ENCODE measurements at places on chromosomes 11 and 22. TPM values are rescaled to one million over a fixed set of nuclear protein-coding genes. Genes with fewer than 3 reads are reported as not detected.

GRCh38 chr11:92848578-92848977 lies 120.9 kb upstream of the MTNR1B start:
- no peak for DNase-seq

- no peak for DNase-seq
Observed at GRCh38 chr11:71103266-71103665, 149.1 kb downstream of the SHANK2 start.

DNA sequence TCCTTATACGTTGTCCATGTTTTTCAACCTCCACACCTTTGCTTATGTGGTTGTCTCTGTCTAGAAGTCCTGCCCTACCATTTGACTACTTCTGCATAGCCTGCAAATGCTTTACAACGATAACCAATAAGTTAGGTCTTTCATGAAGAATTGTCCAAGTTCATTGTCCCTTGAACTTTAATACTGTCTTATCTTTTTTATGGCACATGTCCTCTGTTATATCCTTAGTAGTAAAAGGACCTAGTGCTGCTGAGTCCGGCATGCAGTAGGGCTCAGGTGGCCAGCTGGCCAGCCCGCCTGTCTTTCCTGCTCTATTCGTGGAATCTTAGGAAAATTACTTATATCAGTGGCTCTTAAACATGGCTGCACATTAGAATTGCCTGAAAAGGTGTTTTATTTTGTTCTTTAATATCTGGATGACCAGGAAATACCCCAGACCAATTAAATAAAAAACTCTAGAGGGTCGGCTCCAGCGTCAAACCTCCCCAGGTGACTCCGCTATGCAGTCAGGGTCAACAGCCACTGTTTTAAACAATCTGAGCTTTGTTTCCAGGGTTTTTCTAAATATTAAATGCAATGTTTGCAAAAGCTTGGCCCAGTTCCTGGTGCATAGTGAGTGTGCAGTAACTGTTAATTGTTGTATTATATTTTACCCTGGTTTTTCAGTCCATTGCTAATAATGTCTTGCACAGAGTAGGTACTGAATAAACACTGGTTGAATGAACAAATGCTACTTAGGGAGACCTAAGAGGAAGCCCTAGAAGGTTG lies 64.6 kb upstream of the SESN3 start:
- no peak for DNase-seq

DNA sequence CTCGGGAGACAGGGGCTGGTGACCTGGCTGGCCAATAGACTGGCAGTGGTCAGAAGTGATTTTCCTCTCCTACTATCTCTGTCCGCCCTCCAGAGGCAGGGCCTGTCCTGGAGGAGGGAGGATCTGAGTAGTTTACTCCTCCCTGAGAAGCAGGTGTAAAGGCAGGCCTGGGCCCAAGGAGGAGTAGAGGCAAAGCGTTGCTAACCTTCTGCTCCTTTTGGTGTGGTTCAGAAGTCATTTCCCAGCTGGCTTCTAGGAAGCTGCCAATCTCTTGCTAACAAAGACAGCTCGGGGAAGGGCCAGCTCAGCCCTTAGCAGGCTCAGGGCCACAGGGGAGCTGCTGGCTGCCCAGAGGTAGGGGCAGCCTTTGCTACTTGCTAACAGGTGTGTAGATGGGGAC lies 151.1 kb upstream of the NECTIN1 start:
- no peak for DNase-seq

GRCh38 chr11:34899633-34900016 lies 16.6 kb downstream of the APIP start:
- no peak for DNase-seq

DNA sequence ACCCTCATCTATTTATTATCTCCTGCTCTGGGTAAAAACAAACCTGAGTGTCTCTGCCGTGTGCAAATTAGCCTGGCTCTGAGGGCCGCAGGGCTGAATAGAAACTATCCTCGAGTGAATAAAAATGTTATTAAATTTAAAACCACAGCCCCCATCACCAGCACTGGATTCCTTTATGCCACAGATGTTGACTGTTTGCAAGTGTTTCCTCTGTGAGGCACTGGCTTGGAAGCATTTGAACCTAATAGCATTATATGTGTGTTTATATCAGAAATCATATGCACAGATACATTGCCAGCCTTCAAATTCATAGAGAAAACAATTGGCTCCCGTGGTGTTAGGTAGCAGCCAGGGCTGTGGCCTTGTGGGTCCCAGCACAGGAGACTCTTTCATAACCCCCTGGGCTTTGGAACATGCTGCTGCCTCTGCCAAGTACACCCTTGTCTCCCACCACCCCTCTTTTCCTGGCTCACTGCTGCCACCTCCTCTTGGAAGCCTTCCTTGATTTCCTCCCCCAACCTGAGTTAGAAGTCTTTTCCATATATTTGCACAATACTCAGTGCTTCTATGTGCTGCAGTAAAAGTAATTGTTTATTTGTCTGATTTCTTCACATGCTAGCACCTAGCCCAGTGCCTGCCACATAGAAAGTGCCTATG lies 294.4 kb downstream of the DDX10 start:
- no peak for DNase-seq

DNA sequence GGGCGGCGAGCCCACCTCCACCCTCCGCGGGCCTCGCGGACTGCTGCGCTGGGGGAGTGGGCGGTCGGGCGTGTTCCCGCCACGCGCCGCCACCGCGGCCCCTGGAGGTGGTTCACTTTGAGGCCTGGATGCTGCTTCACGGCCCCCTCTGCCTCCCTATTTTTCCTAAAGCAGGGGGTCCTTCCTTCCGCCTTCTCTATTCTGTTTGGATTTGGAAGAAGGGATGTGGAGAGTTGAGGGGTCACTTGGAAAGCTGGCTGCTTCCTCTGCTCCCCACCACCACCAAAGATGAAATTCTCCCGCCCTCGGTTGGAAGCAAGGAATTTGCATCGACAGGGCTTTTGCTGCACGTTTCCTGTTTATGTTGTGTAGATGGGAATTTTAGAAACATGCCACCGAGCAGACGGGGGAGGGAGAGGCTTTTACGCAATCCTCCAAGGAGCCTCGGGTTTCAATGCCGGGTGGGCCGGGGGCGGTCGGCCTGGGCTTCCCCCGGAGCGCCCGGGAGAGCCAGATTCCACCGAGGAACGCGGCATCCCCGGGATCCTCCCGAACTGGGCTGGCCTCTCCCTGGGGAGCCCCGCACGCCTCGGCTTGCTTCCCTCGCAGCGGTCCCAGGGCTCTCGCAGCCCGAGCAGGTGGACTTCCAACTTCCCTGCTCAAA lies 403 bp upstream of the SBF2 start:
- no peak for DNase-seq

GRCh38 chr11:86209806-86210657 lies 34.5 kb upstream of the EED start:
- DNase-seq = no peak

- DNase-seq = no peak
Observed at GRCh38 chr11:34148504-34149165, 43.2 kb downstream of the NAT10 start.

GRCh38 chr22:46238541-46238940 lies 11.6 kb downstream of the CDPF1 start:
- DNase-seq = peak; percentile 47

- DNase-seq = no peak
Observed at GRCh38 chr11:3004481-3004880, 12.4 kb upstream of the NAP1L4 start.

DNA sequence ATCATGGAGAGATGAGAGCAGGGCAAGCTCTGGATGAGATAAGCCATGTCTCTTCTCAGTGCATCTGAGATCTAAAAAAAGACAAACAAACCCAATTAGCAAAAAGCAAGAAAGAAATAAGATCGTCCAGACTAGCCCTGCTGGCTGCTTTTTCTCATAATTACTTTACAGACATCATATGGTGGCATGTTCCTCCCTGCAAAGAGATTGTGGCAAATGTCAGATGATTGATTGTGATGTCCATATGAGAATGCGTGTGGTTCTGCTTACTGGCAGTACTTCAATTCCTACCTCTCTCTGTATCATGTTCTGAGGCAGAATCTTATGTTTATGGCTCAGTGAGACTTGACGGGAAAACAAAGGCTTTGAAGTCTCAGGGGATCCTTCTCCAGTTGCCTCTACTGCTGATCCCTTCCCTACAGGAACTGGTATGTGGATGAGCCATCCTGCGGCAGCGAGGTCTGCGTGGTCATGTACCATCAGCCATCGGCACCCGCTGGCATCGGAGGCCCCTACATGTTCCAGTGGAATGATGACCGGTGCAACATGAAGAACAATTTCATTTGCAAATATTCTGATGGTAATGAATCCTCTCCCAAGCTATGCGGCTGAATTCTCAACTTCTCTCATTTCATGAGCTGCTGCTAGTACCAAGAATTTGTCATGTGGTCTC lies 8.8 kb downstream of the LAYN start:
- DNase-seq = no peak

DNA sequence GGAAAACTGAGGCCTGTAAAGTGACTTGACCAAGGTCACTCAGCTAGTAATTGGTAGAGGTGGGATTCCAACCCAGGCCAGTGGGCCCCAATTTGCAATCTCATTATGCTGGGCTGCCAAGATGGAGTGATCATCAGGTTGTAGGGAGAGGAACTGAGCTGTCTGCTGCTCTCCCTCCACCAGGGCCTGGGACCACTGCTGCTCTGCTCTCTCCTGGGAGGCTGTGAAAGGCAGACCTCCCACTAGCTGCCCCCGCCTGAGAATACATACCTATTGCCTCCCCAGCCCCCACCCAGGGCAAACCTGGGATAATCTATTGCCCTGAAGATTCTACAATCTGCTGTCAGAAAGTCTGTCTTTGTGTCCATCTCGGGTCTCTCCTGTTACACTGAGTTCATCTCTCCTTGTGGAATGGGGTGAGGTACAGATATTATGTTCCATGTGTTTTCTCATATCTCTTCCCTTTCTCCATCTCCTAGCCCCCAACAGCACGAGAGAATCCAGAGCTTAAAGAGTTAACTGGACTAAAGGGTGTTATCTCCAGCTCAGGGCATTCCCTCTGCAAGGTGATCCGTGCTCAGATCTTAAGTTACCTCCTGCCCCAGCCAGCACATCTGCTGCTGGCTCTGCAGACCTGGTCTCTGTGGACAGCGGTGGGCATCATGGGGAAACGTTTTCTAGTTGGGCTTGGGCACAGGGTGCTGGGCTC lies 5.6 kb downstream of the NECTIN1 start:
- DNase-seq = no peak

DNA sequence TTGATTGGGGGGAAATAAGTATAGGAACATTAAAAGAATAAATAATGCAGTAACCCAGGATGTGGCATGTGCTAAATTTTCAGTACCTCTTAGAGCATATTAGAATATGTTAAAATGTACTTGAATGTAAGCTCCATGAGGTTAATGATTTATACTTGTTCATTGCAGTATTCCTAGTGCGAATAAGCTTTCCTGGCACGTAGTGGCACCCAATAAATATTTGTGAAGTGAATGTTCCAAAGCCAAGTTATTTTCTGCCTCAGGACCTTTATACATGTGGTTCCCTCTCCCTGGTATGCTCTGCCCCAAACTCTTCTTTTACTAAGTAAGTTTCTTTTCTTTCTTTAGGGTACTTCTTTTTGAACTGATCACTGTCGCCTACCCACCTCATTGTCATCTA lies 118.8 kb downstream of the DBX1 start:
- no peak for DNase-seq

DNA sequence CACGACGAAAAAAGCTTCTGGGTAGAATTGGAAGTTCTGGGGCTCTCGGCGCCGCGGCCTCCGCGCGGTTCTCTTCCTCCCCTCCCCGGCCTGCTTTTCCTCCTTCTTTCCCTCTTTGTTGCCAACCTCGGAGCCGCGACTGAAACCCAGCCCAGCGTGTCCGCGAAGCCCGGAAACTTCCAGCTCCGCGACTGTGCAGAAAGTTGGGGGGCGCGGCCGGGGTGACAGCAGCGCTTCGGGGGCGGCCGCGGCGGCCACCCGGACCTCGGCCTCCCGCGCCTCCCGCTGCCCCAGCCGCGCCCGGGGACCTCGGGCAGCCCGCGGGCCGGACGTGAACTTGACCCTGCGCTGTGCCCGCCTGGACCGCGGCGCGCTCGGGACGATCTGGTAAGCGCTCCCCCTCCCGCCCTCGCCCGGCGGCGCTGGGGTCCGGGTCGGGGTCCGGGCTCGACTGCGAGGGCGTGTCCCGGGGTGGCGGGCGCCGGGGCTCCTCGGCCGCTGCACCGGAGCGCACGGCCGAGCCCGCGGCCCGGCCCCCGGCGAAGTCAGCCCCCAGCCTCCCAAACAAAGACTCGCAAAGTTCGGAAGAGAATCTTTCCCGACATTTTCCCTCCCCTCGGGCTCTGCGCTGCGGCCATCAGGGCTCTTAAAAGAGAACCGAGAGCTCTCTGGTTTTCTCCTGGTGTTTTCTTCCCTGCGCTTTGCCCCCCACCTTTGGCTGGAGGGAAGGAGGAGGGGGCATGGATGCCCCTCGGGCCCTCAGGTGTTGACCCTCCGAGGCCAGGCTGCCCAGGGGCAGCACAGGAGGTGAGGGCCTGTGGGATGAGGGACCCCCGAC lies 67.9 kb upstream of the WNT7B start:
- peak; percentile 75 for DNase-seq

GRCh38 chr11:75725547-75726320 lies 8.1 kb downstream of the MOGAT2 start:
- DNase-seq = no peak

DNA sequence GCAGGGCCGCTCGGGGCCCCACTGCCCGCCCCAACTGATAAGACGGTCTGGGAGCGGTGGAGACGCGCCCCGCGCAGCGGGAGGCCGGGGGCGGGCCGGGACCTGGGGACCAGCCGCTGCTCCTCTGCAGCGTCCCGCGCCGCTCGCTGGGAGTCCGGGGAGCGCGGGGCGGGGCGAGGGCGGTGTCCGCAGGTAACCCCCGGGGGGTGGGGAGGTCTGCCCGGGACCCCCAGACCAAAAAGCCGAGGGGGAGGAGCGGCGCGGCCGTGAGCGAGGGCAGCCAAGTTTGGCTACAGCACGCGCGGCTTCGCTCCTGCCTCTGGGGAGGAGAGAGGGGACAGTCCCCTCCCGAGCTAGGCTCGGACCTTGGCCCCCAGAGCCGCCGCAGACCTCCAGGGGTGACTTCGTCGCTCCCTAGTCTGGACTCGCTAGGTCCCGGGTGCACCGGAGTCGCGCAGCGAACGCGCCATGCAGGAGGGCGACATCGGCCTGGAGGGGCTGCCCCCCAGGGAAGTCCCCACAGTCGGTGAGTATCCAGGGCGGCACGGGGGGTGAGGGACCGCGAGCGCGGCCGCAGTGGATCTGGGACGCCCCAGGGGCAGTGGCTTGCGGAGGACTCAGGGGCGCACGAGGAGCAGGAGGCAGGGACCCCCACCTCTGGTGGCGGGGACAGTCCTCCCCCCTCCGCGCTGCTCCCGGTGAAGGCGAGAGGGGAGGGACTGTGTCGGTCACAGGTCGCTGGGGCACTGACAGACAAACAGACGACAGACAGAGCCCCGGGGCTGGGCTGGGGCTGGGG lies 92.3 kb upstream of the ANO1 start:
- no peak for DNase-seq

GRCh38 chr11:117019871-117020270 lies 78.4 kb downstream of the SIK3 start:
- DNase-seq = no peak

The FOSL1 gene
- total RNA-seq = 58.3 TPM

The SAA2 gene
- total RNA-seq = 700 TPM

The LMO2 gene
- 27.3 TPM for total RNA-seq

The MS4A12 gene
- total RNA-seq = not detected

The MOB2 gene
- total RNA-seq = 39.8 TPM

The INPPL1 gene
- 107 TPM for total RNA-seq

The PNPLA5 gene
- not detected for total RNA-seq

Measured in mesenteric fat pad (tissue), 1 donor.